Kidney (tissue), 22 donors: ENCODE measurements at places on chromosomes 4 and X.

DNA sequence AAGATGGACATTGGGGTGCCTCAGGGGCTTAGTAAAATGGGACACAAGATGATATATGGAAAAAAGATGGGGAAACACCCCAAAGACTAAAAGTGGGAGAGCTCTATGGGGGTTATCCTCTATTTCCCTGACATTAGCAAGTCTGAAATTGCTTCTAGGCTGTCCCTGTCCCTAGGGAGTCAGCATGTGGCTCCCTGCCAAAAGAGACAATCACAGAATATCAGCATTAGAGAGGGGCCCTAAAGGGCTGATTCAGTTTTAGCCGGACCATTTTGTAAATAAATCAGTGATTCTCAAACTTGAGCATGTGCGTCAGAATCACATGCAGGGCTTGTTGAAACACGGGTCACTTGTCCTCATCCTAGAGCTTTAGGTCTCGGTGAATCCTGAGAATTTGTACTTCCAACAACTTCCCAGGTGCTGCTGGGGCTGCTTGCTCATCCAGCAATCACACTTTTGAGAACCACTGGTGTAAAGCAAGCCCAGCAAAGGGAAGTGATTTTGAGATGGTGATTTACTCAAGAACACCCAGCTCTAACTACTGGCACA, 165.3 kb upstream of the DGKK start:
- no peak for DNase-seq

GRCh38 chr4:15756361-15756861, 21.7 kb upstream of the CD38 start:
- no peak for DNase-seq

GRCh38 chr4:126233483-126233882, 918.7 kb downstream of the FAT4 start:
- no peak for DNase-seq

- no peak for DNase-seq
These were observed 1411.2 kb downstream of the RAPGEF2 start for GRCh38 chr4:160514126-160514525.

GRCh38 chrX:39767446-39767845, 330.3 kb downstream of the BCOR start:
- DNase-seq: no peak

- no peak for DNase-seq
These were observed 64.8 kb downstream of the TBC1D9 start for GRCh38 chr4:140691369-140691768.

DNA sequence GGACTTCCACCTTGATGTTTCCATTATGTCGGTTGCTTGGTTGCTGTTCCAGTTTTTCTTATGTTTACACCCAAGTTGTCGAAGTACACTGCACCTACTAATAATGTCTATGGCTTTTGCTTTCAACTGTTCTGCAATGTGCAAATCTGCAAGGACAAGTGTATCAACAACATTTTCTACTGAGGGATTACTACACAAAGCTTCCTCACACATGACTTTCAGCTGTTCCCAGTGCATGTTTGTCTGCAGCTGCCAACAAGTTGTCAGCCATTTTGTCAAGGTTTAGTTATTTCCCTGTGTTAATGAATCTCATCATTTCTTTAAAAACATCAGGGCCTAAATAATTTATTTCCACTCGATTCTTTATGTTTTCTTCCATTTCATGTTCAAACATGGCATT, 45.4 kb upstream of the UGT2A3 start:
- DNase-seq: no peak

DNA sequence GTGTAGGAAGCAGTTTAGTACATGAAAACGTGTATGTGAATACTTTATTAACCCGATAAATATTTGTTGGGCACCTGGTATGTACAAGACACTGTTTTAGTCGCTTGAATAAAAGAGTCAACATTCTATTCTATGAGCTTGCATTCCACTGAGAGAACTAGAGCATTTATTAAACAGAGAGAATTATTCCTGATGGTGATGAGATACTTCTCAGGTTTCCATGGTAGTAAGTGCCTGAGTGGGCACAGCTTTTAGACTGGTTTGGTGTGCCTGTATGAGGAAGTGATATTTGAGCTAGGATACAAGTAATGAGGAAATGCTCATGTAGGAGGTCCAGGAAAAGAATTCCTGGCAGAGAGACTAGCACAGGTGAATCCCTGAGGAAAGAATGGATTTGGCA, 94.2 kb downstream of the ATP10D start:
- no peak for DNase-seq

- DNase-seq: no peak
These were observed 61.4 kb upstream of the ZCCHC13 start for GRCh38 chrX:74242484-74243138.

GRCh38 chr4:184201179-184201578, 16.5 kb downstream of the ENPP6 start:
- DNase-seq: peak; percentile 13

DNA sequence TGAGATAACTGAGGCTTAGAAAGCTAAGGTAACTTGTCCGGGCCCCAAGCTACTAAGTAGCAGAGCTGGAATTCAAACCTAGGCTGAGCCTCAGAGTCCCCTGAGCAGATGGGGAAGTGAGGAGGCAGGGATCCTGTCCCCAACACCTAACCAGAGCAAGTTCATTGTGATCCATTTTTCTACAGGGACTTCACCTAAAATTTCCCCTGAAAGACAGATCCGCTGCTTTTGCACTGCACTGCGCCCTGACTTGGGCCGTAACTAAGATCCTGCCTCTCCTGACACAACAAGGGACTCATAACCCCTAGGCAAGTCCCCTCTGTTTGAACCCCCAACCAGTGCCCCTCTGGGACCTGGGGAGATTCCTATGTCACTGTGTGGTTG, 25.6 kb upstream of the MTM1 start:
- no peak for DNase-seq

- no peak for DNase-seq
These were observed 72.0 kb downstream of the QRFPR start for GRCh38 chr4:121308828-121309227.

DNA sequence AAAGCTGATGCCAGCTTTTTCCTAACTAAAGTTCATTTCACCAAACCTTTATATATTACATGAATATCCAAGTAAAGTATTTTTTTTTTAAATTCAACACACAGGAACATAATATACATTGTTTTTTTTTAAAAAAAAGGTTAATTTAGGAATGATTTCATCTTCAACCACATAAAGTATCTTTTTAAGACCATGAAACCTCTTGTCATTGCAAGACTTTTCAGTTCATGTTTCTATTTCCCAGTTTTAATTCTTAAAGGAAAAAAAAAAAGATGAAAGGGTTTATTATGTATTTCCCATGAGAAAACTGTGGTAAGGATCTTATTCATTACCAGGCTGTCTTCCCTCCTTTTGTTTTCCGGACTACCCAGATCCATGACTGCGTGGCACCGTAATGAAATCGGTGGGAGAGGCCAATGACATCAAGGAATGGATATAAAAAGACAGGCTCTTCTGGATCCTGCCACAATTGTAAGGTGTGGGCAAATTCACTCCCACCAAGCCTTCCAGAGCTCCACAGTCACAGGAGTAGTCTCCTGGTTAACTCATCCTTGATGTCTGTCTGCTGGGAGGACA, 84.7 kb upstream of the CBR4 start:
- DNase-seq: no peak

DNA sequence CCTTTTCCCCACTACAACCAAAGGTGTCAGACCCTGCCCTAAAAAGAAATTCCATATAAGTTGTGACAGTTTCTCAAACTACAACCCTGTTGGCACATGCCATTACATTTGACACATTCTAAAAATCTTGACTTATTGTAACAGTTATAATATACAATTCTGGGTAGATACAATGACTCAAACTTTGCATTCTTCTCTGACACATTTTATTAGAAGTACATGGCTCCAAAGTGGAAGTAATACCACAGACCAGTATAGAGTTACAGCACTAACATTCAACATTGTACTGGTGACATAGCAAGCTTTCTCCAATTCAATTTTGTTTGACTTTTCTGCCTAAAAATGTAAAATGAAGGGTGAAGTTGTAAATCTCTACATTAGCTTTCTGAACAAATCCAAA, 196.6 kb upstream of the ETNPPL start:
- no peak for DNase-seq

DNA sequence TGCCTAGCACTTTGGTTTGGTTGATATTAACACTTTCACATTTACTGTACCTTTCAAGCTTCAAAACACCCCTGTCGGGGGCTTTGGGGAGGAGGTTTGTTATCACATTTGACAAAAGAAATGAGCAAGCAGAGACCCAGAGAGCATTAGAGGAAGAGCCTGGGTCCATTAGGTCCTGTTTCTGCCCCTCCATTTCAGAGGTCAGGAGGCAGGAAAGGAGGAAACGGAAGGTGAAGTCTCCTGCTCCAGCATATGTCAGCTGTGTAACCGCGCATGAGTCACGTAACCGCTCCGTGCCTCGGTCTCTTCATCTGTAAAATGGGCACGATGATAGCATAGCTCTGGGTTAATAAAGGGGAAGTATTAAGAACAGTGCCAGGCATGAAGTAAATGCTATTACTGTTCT, 201.9 kb upstream of the BCOR start:
- DNase-seq: no peak

- DNase-seq: no peak
These were observed 34.8 kb downstream of the PLAC1 start for GRCh38 chrX:134623293-134624045.

DNA sequence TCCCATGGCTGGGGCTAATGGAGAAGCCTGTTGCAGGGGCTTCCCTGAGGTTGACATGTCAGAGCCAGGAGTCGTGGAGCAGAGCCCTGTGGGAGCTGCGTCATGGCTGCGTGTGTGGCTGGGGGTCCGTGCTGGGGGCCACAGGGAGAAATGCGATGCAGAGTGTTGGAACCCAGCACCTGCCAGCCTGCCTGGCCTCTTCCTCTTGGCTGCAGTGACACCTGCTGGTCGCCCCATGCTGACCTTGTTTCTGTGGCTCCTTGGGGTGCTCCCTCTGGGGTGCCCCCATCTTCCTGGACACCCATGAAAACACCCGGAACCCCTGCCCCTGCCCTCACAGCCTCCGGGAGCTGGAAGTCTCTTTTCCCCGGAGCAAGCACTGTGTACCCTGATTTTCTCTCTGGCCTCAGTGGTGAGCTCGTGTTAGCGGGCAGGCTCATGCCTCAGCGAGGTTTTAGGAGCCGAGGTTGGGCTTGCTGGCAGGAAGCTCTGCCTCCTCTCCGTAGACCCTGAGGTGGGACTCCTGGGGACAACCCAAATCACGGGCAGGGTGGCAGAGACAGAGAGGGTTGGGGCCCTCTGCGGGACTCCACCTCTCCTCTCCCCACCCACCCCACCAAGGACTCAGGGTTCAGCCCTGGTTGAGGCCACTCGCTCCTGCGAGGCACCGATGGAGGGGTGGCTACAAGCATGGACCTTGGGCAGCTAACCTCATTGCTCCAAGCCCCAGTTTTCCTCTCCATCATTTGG, 103.7 kb downstream of the SORCS2 start:
- DNase-seq: no peak

DNA sequence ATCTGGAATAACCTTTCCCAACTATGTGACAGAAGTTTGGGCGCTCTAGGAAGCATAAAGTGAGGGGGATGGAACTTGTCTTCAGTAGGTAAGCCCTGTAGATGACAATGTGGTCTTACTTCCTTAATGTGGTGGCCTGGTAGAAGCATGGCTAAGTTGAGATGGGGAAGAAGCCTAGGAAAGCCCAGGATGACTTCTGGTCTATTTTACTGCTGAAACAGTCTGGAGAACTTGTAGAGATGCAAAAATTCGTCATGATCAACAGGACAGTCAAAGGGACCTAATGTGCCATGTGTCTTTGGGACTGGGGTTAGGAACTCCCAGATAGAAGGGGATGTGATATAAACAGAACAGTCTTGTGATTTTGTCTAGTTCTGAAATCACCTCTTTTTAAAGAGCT, 40.8 kb downstream of the CCNG2 start:
- no peak for DNase-seq

- peak; percentile 76 for DNase-seq
These were observed 150.9 kb downstream of the ENPP6 start for GRCh38 chr4:184066584-184067300.

GRCh38 chr4:155807021-155807420, 48.2 kb downstream of the GUCY1B1 start:
- no peak for DNase-seq

DNA sequence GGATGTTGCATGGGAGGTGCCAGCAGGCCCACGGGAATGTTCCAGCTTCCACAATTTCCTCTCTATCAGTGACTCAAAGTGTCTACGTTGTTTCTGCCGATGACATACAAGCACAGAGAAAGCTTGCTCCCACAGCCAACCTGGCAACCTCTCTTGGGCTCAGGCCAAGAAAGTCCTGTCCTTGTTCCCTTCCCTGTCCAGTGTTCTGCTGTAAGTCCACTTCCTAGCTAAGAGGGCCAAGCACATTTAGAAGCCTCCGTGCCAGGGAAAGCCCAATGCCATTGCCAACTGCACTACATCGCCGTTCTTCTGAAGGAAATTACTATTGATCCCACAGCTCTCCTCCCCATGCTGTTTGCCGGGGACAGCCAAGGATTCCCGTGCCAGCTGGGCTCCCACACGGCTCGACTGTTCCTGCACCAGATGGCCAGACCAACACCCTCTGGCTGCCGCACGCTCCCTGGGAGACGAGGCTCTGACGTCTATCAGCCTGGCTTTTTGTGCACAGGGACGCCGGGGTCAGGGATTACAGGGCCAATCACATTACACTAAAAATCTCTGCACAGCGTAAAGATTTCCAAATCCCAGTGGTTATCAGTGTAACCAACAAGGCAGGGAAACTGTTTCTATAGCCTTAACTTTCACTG, 284.0 kb downstream of the BCOR start:
- no peak for DNase-seq

DNA sequence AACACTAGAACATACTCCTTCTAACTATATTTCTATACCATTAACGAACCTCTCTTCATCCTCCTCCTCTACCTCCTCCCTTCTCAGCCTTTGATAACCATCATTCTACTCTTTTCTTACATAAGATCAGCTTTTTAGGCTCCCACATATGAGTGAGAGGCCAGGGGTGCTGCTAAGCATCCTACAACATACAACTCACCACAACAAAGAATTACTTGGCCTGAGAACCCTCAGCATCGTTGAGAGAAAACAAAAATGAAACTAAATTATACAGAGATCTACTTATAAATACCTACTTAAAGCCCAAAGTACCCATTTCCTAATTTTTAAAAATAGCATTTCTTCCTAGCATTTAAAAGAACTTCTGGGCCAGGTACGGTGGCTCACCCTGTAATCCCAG, 77.7 kb downstream of the CC2D2A start:
- DNase-seq: no peak

- no peak for DNase-seq
These were observed 110.0 kb downstream of the IRF2 start for GRCh38 chr4:184364100-184364921.

- no peak for DNase-seq
These were observed 17.7 kb downstream of the APELA start for GRCh38 chr4:164894702-164895101.

DNA sequence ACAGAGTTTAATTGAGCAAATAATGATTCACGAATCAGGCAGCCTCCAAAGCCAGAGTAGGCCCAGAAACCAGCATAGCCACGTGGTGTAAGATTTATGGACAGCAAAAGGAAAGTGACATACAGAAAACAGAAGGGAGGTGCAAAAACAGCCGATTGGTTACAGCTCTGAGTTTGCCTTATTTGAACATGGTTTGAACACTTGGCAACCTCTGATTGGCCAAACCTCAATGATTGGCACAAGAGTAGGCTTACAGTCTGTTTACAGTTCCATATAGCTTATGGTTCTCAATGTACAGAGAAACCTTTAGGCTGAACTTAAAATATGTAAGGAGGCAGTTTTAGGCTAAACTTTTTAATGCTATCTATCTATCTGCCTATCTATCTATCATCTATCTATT, 394.8 kb downstream of the CFAP47 start:
- DNase-seq: no peak
